Osteocyte (in vitro differentiated cells): ENCODE measurements at places on chromosomes 11 and 22. TPM values are rescaled to one million over a fixed set of nuclear protein-coding genes. Genes with fewer than 3 reads are reported as not detected.

GLYATL1 gene
- not detected in 2 replicates for total RNA-seq

MALAT1 gene
- 11,843 and 16,538 TPM in 2 replicates for total RNA-seq

TYR gene
- total RNA-seq: not detected in 2 replicates

DNA sequence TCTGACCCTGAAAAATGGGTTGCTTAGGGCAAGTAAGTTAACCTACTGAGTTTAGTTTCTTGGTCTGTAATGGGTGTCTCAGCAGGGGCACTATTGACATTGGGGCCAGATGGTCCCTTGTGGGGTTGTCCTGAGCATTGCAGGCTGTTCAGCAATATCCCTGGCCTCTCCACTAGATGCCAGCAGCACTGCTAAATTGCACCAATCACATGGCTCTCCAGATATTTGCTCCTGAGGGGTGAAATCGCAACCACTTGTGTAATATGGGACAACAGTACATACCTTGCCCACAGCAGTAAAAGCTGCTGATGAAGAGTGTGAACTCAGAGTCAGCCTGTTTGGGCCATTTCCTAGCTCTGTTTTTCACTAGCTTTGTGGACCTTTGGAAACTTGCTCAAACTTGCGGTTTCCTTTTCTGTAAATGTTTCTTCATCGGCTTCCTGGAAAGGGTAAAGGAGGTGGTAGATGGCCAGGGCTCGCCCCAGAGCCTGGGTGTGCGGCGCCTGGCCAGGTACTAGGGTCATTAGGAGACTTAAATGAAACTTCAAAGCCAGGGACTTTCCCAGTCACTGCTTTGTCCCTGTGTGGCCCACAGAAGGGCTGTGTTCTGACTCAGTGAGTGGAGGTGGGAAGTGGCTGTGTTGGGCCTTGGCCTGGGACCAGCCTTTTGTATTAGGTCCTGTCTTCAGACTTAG, 13.0 kb downstream of the NCF4 start:
- DNase-seq: no peak

DNA sequence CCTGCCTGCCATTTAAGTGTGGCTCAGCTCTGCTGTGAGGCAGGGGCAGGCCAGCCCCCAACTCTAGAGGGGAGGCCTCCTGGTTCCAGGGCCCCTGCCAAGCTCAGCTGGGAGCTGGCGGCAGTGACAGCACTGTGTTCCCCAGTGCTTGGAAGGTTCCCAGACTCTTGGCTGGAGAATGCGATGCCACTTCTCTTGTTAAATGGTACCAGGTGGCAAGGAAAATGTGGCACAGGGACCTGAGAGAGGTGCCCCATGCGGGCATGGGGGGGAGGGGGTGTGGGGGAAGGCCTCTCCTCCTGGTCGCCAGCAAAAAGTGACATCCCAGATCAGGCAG, 8.4 kb upstream of the TNFRSF13C start:
- DNase-seq: no peak

- DNase-seq: no peak
Observed at GRCh38 chr11:76230392-76230791, 24.1 kb upstream of the WNT11 start.

DNA sequence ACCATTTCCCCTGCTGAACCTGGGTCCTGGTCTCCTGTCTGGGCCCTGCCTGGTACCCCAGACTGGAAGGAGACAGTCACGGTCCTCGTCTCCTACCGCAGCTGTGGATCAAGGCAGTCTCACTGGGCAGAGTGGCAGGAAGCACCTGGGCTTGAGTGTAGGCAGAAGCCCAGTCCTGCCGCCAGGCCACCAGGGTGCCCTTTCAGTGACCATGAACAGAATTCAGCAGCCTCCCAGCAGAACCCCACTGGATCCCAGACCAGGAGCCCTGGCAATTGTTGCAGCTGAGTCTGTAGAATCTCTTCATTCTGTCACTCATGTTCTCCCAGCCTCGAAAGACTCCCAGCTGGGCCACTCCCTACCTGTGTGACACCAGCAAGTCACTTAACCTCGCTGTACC, 25.5 kb upstream of the CREB3L1 start:
- DNase-seq: no peak

DNA sequence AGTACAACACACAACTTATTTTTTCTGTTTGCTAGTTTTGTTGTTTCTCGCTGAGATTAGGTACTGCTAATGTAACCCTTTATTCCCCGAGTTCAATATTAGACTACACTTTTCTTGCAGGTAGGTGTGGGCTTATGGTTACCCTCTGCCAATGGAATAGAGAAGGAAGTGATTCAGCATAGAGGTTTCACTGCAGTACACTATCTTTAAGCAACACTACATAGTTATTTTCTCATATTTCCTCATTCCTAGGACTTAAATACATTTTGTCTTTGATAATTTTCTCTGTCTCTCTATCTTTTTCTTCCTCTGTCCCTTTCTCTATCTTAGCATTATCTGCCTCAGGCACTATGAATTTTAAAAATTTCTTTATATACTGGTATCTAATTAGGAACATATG, 791.0 kb downstream of the FAM181B start:
- no peak for DNase-seq

DNA sequence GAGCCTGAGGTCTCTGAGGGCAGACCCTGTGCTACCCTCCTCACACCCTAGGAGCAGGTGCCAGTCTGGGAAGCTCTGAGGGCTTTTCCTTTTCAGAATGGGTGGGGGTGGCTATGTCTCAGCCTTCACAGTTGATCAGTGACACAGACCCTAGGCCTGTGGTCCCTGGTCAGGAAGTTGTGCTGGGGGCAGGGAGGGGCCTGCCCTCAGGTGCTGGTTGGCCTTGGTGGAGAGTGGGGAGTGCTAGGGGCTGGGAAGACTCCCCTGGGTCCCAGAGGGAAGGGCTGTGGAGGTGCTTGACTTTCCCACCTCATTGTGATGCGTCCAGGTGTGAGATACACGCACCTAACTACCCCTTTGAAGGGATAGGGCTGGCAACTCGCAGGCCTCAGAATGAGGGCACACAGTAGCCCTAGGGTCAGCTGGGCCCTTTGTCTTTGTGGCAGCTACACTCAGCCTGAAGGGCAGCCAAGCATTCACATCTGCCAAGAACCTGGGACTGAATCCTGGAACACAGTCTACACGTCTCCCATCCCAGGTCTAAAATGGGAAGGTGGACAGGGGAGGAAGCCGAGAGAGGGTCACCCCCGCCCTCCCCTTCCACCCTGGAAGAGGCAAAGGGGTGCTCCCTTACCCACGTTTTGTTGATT, 31.2 kb upstream of the ATXN10 start:
- no peak for DNase-seq

DNA sequence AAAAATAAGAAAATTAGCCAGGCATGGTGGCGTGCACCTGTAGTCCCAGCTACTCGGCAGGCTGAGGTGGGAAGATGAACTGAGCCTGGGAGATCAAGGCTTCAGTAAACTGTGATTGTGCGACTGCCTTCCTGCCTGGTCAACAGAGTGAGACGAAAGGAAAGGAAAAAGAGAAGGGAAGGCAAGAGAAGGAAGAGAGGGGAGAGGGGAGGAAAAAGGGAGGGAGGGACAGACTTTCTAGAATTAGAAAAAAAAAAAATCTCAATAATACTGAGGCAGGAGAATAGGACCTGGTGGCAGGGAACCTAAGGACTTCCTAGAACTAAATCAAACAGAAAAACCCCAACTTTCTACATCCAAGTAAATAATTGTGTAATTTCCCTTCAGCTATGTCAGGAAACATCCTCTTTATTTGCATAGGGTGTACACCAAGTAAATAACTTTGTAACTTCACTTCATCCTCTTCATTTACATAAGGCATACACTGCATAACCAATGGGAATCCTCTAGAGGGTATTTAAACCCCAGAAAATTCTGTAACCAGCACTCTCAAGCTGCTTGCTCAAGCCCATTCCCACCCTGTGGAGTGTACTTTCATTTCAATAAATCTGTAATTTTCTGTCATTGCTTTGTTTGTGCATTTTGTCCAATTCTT, 8.7 kb downstream of the SBF2 start:
- no peak for DNase-seq

DNA sequence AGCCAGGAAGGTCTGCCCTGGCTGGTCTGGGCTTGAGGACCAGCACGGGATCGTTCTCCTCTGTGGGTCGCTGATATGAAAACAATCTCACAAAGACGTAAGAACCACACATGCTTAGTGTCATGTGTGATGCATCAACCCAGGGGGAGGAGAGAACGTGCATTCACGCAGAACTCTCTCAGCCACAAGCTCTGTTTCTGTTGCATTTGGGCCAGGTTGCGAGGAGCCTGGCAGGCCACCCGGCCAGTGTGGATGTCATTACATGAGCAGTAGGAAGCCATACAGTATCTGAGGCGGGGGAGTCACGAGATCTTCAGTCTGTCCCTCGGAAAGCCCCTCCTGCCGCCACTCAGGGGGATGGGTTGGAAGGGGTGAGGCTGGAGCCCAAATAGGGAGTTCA, 53.1 kb upstream of the KCNQ1OT1 start:
- DNase-seq: no peak
